ENCODE measurements at places on chromosomes 2 and 18.

DNA sequence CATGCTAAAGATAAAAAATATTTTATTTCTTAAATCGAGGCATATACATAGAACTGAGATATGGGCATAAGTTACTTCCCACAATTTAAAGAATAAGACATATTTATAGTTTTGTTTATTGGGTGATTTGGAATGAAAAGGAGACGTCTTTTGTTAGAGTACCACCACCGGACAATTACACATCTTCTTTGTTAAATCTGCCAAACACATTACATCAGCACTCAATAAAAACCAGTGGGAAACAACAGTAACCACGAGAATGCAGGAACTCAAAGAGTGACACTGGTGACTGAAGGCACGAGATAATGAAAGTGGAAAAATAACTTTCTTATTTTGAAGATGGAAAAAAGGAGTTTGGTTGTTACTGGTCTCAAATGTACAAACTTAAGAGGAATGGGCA lies 92.6 kb upstream of the TFCP2L1 start:
- no peak for DNase-seq

DNA sequence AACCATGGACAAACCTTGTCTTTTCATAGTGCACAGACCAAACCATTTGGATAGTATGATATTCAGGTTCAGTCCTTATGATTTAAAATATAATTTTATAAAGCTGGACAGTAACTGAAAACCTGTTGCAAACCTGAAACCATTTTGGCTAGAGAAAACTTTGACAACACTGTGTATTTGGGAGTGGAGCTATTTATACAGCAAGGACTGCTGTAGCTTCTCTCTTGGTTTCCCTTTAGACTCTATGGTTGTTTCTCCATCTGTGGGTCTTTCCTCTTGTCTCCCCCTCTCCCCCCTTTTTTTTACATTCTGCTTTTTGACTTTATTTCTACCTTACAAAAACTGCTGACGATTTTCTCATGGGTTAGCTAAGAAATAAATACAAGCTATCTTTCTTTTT lies 581.7 kb downstream of the SLC4A3 start:
- DNase-seq = no peak

- DNase-seq = no peak
Measured at GRCh38 chr2:133411857-133412256, 156.4 kb downstream of the NCKAP5 start.

DNA sequence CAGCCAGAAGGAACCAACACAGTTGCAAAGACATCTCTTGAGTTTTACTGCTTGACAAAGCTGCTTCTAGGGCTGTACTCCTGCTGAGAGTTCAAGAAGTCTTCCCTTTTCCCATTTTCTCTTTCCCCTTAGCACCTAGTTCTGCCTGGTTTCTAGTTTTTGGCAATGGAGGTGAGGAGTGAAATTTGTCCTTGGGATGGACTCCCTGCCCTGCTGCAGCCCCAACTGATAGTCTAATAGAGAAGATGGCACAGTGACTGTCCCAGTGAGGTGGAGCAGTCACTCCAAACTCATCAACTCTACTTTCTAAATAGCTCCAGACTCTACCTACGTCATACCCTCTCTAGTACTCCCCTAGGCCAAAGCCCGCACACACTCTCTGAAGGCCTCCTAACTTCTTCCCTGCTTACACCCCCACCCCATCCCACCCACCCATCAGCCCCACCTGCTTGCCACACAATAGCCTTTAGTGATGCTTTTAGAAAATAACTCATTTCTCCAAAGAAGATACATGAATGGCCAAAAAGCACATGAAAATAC lies 164.4 kb downstream of the DDX1 start:
- DNase-seq = no peak

DNA sequence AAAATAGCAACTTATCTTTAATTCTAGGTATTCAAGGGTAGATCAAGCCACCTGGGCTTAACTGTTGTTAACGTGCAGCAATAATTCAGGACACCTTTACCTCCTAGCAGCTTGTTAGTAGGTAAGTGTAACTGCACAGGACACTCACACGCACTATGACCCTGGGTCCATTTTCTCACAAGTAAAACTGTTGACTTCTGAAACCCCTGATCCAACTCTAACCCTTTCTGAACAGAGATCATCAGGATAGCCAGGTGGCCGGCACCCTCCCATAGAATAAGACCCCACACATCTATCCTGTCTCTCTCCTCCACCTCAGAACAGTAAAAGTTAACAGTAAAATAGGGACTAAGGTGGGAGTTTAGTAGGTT lies 610 bp downstream of the SPC25 start:
- DNase-seq = no peak

DNA sequence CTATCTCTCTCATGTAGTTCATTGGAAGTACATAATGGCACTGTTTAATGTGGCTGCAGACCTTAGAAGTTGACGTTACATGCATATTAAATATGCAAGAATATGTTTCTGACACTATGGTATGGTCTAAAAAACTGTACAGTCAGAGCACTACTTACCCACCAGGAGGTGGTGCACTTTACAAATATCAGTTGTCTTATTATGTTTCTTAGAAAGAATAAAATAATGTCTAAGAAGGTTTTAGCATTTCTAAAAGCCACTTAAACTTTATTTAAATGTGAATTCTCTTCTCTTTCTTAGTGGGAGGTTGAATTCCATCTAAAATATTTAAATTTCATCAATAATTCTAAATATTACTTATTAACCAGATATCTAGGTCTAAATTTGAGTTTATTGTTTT lies 4.3 kb downstream of the TMEFF2 start:
- DNase-seq = no peak

DNA sequence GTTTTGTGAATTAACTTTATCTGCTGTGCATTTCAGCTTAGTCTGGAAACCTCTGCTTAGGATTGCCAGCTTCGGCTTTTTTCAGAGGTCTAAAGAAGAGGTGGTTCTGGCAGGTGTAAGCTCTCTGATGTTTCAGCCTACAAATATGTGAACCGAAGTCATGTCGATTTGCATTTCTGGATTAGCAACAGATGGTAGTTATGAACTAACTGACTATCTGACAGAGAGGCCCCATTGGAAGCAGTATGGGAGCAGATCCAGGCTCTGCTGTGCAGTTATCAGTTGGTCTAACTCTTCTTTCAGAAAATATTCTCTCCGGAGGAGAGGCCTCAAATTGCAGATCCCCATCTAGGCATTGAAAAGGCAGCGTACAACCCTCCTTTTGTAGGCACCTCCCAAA lies 32.7 kb upstream of the SPRED2 start:
- no peak for DNase-seq

DNA sequence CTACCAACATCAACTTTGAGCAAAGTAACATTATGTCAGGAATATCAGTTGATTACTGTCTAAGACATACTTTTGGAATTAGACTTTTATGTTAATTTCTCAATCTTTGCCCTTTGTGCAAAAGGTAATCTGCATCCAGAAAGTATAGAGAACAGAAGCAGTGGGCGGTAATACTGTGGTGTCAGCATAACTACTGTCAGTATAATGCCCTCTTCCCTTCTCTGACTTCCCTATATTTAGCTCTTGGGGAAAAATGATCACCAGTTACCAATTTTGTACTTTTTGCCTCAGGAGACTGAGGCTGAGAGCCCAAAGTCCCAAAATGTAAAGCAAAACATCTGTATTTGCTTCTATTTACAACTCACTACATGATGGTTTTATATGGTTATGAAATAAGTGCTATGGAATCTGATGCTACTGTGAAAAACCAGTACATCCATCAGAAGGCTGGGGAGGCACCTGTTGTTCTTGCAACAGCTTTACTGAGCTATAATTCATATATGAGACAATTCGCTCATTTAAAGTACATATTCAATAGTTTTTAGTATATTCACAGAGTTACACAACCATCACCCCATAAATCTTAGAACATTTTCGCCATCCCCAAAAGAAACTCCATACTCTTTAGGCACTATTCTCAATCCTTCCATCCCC lies 51.3 kb upstream of the CD302 start:
- DNase-seq = no peak

DNA sequence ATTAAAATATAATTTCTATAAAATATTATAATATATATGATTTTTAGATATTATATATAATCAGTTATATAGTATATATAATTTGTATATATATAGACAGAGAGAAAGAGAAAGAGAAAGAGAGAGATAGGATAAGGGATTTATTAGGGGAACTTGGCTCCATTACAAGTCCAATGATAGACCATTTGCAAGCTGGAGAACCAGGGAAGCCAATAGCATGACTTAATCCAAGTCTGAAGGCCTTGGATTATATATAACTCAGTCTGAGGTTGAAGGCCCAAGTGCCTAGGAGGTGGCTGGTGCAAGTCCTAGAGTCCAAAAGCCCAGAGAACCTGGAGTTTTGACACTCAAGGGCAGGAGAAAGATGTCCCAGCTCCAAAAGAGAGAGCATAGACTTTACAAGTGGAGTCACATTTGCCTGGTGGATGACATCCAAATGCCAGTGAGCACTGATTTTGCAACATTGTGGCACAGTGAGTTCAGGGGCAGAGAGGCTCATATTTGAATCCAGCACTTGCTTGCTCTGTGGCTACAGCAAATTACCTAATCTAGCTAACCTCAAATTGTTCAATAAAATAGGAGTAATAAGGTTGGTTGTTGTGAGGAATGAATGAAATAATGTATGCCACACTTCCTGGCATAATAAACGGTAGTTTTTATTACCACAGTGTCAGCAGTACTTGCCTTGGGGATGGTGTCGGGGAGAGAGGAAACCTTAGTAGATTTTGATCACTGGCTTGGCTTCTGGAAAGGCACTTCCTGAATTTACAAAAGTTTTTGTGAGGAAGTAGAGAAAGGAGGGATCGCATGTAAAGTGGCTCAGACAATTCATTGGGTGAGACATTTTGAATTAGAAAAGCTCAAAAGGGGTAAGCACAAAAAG lies 69.6 kb upstream of the CD28 start:
- DNase-seq = no peak

GRCh38 chr2:241546771-241547498 lies 11.6 kb upstream of the BOK start:
- DNase-seq = no peak

- DNase-seq = no peak
Measured at GRCh38 chr2:23814963-23815362, 112.0 kb downstream of the ATAD2B start.

- no peak for DNase-seq
Measured at GRCh38 chr2:17483496-17483895, 34.7 kb downstream of the RAD51AP2 start.

Measured in activated T-cell treated with anti-CD3 and anti-CD28 coated beads for 1 hour (primary cell).